M059J (cell line): ENCODE measurements at places on chromosomes 5 and 9. TPM values are rescaled to one million over a fixed set of nuclear protein-coding genes. Genes with fewer than 3 reads are reported as not detected.

DNA sequence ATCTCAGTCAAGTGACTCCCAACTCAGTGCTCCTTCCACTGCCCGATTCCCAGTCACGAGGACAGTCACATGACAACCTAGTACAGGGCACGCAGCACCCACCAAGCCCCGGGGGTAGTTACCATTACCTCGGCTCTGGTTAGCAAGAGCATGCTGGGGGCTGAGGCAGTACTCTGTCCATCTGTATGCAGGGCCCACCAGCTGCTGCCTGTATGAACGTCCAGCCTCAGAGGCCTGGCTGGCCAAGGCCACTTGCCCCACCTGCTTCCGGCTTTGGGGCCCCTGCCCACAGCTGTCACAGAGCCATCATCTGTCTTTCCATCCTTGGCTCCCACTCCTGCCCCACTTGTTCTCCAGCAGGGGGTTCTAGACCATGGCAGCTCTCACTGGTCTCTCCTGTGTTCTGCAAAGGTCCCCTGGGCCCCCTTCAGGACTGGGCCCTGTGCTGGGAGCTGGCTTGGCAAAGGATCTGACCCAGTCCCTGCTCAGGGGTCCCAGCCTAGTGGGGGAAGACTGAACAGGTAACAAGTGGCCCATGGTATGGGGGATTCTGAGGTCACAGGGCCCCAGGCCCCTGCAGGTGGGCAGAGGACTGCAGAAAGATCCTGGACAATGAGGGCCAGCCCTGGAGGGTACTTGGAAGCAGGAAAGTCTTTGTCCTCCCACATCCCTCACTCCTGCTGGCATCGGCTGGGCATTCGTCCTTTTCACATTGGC is 3.3 kb downstream of the RPL35 start:
- no peak for DNase-seq

DNA sequence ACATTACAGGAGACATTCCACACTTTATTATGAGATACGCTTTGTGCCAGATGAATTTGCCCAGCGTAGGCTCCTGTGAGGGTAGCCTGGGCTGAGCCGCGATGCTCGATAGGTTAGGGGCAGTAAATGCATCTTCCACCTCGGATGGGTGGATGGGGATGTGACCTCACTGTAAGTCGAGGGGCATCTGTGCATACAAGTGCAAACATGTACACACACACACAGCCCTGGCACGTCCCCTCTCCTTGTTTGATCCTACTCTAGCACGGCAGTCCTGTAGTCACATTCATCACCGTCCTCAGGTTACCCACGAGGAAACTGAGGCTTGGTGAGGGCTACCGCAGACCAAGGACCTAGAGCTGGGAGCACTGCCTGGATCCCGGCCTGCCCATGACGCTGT is 166.8 kb downstream of the COL23A1 start:
- DNase-seq, result no peak

DNA sequence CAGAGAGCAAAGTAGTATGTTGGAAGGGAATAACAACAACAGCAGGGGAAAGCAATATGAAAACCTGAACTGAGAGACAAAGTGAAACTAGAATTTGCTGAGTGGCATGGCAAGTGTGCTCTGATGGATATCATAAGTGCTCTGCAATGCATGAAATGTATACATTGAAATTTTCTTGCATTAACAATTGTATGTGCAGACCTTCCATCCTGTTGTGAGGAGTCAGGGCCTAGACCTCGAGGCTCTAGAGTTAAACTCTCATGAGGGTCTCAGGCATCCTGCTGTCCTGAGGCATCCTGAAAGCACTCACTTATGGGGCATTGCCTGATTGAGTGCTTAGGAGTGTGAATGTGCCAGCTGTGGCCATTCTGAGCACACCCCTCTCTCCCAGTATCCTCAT is 1.1 kb downstream of the ECM2 start:
- no peak for DNase-seq

DNA sequence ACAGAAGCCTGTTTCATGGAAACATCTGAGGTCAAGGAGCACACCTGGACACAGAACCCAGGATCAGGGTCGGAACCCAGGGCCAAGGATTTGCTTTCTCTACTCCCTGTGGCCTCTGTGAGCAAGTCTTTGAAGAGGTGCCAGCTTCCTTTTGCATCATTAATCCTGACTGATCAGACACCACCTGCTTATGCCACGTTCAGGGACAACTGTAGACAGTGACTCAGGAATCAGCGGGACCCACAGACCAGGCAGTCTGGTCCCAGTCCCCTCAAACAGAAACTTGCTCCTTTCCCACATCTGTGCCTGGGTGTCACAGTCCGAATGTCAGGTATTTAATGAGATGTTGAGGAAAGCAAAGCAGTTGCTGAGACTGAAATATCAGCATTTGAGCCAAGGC is 154.8 kb downstream of the SGCD start:
- peak; percentile 5 for DNase-seq

- peak; percentile 69 for DNase-seq
These were observed 12.5 kb downstream of the PTCH1 start for GRCh38 chr9:95504053-95504963.

DNA sequence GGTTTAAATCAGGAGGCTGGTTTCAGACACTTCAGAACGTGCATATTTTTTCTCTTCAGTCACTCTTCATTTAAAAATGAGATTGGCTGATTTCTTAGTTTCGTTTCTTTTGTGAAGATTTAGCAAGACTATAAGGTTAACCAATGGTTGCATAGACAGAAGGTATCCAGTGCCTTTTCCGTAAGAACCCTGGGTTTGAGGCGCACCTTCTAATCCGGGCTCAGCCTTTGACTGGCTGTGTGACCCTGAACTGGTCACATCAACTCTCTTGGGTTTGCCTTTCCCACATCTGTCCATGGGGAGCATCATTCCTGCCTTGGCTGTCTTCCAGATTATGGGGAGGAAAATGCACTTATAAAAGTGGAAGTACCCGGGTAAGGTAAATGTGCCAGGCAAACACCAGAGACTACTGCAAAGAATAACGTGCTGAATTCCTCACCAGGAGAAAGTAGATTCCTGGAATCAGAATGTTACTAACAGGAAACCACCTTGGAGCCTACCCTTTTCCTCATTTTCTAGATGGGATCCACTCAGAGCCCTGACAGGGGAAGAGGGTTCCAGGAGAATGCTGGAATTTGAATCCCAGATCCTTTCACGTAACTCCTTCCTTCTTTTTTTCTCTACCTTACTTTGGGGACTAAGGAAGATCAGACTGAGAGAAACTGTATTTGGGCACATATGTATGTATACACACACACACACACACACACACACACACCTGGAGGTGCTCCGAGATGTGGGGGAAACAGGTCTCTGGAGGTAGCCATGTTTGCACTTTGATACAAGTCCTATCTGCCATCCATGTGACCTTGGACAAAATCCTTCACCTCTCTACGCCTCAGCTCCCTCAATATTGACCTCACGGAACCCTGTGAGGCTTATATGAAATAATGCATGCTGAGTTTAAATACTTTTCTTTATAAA is 6.8 kb downstream of the HAND1 start:
- no peak for DNase-seq

DNA sequence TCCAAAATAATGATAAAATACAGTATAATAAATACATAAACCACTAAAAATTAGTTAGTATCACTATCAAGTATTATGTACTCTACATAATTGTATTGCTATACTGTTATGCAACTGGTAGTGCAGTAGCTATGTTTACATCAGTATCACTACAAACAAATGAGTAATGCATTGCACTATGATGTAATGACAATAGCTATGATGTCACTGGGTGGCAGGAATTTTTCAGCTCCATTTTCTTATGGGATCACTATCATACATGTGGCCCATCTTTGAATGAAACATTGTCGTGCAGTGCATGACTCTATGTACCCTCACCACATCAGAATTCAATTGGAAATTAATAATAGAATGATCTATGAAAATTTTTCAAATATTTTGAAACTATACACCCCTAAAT is 201.3 kb downstream of the MPDZ start:
- DNase-seq, result no peak

DNA sequence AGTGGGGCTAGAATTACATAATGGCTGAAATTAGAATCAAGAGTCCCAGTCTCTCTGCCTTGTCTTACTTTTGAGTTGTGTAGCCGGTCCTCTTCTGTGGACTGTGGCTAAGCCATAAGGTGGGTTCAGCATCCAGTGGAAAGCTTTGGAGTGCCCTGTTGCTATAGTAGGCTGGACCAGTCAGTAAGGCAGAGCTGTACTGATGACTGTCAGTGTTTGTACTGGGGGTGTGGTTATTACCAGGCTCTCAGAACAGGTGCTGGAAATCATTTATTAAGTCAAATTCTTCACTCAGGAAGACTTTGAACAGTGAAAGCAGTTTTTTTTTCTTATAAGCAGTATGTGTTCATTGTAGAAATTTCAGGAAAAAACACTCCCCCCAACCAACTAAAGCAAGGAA is 129.4 kb downstream of the ZSWIM6 start:
- no peak for DNase-seq

GRCh38 chr9:131503626-131504465 is 1.1 kb downstream of the POMT1 start:
- DNase-seq, result peak; percentile 77

The ELL2 gene
- total RNA-seq, result 220 and 238 TPM in 2 replicates

The PHYHD1 gene
- not detected in 2 replicates for total RNA-seq

The DAPK1 gene
- 21.7 and 40.0 TPM in 2 replicates for total RNA-seq
